GM23248 (cell line): ENCODE measurements at places on chromosomes 6 and 20.
A peak's percentile ranks its signal among the peaks of the same experiment; 100 is the strongest.

DNA sequence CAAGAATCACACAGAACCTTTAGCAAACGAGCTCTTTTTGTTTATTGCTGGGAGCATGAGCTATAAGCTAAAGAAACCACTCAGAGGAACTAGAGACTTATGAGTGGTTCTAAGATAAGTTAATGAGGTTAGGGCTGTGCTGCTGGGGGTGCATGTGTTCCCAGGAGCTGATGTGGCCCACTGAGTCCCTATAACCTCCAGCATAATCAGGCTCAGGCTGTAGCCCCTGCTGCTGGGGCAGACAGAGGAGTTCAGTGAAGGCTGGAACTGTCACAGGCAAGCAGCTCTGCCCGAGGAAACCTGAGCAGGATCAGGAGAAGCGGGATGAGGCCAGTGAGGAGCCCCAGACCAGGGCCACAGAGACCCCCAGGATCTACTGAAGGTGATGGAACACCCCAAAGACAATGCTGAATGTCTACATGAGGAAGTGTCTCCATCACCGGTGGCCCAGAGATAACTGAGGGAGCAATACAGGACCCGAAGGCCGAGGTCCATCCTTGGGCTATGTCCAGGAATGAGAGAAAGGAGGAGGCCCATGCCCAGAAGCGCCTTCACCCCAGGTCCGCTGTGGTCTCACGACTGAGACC, 17.3 kb downstream of the TUBB2B start:
- no peaks in the 10 kb centered on the region for H3K36me3 ChIP-seq
- H3K4me3 ChIP-seq, result no peak overlapping the region
- no peaks in the 10 kb centered on the region for H3K27me3 ChIP-seq
- no peak for DNase-seq

GRCh38 chr20:15772826-15773225, 800.4 kb downstream of the KIF16B start:
- DNase-seq, result no peak
- no peak overlapping the region for H3K4me3 ChIP-seq
- H3K4me1 ChIP-seq, result no peaks in the 10 kb centered on the region
- no peak overlapping the region for H3K27ac ChIP-seq

DNA sequence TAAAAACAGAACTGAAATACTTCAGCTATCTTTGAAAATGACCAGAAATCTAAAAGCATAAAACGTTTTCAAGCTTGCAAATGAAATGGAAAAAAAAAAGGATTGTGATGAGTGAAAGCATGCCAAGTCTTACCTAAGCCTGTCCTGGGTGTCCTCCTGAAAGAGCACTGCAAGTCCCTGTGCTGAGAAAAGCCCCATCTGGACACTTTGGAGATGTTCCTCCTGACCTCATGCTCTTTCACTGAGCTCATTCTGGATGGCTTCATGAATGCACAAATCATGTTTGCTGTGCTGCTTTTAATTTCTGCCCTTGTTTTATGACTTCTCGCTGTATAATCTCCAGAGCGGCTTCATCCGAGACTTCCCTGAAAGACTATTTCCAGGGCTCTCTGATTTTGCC, 136.0 kb downstream of the SOD2 start:
- no peaks in the 10 kb centered on the region for H3K4me1 ChIP-seq
- no peak for DNase-seq
- H3K27ac ChIP-seq, result no peak overlapping the region
- H3K27me3 ChIP-seq, result peaks cover 4% of the 10 kb centered on the region; the same call in 1 of the 2 replicates

DNA sequence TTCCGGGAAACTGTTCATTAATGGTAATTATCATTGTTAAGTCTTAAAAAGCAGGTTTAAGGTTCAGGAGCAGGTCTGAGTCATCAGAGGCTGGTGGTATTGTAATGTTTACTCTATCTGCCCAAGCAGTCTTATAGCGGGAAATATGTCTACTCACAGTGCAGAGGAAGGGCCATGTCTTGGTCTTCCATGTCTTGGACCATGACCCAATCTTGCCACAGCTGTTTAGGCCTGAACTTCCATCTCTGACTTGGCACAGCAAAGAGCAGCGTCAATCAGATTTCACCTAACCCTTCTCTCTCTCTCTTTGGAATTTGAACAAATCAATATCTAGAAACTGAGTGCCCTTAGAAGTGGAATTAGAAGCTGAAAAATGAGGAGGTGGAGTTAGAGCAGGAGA, 25.8 kb downstream of the SLC2A12 start:
- no peak overlapping the region for H3K27ac ChIP-seq
- DNase-seq, result peak; percentile 11
- no peaks in the 10 kb centered on the region for H3K36me3 ChIP-seq
- H3K4me1 ChIP-seq, result peaks cover 2% of the 10 kb centered on the region; the same call in 1 of the 2 replicates
- H3K27me3 ChIP-seq, result peaks cover 12% of the 10 kb centered on the region; the same call in 1 of the 2 replicates
